Hippocampal formation (tissue), 2 donors: ENCODE measurements at places on chromosomes 4 and X.
A peak's percentile ranks its signal among the peaks of the same experiment; 100 is the strongest.

DNA sequence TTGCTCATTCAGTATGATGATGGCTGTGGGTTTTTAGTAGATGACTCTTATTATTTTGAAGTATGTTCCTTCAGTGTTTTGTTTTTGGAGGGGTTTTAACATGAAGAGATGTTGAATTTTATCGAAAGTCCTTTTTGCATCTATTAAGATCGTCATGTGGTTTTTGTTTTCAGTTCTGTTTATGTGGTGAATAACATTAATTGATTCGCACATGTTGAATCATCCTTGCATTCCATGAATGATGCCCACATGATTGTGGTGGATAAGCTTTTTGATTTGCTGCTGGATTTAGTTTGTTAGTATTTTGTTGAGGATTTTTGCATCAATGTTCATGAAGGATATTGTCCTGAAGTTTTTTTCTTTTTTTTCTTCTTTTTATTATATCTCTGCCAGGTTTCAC, 347.4 kb upstream of the EPHA5 start:
- DNase-seq: no peak

DNA sequence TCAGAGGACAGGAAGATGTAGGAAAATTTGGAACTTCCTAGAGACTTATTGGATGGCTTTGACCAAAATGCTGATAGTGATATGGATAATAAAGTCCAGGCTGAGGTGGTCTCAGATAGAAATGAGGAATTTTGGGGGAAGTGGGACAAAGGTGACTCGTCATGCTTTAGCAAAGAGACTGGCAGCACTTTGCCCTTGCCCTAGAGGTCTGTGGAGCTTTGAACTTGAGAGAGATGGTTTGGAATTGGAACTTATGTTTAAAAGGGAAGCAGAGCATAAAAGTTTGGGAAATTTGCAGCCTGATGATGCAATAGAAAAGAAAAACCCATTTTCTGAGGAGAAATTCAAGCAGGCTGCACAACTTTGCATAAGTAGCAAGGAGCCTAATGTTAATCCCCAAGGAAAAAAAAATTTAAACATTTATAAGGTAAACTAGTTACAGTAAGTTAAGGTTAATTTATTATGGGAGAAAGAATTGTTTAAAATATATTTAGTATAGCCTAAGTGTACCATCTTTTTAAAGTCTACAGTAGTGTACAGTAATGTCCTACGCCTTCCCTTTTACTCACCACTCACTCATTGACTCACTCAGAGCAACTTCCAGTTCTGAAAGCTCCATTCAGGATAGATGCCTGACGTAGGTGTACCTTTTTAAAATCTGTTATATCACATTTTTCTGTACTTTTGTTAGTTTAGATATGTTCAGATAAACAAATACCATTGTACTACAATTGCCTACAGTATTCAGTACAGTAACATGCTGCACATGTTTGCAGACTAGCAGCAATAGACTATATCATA, 101.2 kb downstream of the FAM13A start:
- no peak for DNase-seq

DNA sequence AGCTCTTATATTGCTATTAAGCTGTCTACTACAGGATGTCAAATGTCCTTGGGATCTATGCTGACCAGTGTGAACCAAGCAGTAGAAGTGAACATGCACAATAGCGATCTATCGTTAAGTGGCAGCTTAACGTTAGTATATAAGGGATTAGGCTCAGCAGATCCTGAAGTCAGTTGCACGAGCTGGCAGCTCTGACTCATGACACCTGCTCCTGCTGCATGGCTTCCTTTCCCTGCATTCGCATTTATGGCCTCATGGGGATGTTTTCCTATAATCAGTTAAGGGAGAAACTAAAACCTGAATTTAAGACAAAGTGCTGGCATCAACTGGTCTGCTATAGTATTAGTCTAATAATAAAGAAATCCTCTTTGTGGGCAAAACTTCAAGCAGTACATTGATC, 12.7 kb upstream of the MCUB start:
- DNase-seq: no peak

- no peak for DNase-seq
These were observed 164.7 kb upstream of the SLIT2 start for GRCh38 chr4:20086799-20087521.

- no peak for DNase-seq
These were observed 167.4 kb downstream of the COL4A6 start for GRCh38 chrX:108270739-108271396.

DNA sequence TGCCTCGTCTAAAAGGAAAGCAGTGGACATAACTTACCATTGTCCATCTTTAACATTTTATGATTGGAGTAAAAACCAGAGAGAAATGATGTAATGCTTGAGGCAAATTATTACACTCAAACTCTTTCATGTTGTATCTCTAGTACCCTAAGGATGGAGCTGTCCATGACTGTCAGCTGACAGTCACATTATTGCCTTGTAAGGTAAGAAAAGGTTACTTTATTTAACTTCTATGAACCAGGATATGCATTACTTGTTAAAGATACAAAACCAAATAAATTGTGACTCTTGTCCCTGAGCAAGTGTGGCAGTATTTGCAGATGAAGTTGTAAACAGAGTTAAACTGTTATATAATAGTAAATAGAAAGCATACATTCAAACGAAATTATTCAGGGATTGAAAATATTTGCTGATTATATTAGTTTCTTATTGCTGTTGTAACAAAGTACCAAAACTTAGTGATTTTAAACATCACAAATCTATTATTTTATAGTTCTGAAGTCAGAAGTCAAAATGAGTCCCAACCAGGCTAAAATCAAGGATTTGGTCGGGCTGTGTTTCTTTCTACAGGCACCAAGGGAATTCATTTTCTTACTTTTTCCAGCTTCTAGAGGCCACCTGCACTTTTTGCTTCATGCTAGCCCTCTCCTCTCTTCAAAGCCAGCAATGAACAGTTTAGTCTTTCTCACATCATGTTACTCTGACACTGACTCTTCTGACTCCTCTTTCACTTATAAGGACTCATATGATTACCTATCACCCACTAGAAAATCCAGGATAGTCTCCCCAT, 113.8 kb downstream of the CEP44 start:
- DNase-seq: no peak

DNA sequence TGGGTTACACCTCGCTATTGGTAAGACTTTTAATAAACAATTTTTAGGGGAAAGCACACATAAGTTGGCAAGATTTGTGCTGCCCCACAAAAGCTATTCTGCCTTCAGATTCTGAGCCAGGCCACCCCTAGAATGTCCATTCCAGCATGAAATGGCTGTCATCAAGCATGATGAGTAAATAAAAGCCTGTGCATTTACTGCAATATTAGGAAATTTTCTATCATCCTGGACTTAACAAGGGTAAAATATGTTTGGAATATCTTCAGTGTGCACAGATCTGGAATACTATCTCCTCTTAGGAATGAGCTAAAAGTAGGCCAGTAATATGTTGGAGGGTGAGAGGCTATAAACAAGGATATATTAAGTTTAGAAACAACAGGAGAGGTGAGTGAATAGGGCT, 510.9 kb downstream of the ANKRD50 start:
- DNase-seq: no peak

- DNase-seq: no peak
These were observed 304.1 kb upstream of the HAND2 start for GRCh38 chr4:173834151-173834550.

GRCh38 chr4:98540803-98541202, 117.6 kb downstream of the TSPAN5 start:
- DNase-seq: no peak

- no peak for DNase-seq
These were observed 74.6 kb upstream of the MID1IP1 start for GRCh38 chrX:38726612-38727011.

DNA sequence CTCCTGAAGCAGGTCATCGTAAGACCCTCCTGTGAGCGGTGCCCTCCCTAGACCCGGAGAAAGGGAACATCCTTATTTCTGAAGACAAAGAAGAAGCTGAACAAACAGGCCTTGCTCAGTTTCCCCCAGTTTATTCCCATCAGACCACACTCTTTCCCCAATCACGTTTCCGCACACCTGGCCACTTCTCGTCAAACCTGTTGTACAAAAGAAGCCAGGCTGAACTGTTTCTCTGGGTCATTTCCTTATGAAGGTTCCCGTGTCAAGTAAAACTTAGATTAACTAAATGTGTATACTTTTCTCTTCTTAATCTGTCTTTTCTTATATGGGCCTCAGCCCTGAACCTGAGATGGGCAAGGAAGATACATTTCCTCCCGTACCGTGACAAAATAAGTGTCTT, 111.6 kb upstream of the ENPP6 start:
- DNase-seq: no peak

- no peak for DNase-seq
These were observed 13.0 kb upstream of the CXCL2 start for GRCh38 chr4:74111990-74112389.

- no peak for DNase-seq
These were observed 32.4 kb upstream of the HMX1 start for GRCh38 chr4:8904041-8904501.

- DNase-seq: peak; percentile 74
These were observed at the start of gene RUFY3 for GRCh38 chr4:70721747-70722146. RUFY3 (plus strand) TSS chr4:70721964; CDS start chr4:70722574, 610 bp downstream.

DNA sequence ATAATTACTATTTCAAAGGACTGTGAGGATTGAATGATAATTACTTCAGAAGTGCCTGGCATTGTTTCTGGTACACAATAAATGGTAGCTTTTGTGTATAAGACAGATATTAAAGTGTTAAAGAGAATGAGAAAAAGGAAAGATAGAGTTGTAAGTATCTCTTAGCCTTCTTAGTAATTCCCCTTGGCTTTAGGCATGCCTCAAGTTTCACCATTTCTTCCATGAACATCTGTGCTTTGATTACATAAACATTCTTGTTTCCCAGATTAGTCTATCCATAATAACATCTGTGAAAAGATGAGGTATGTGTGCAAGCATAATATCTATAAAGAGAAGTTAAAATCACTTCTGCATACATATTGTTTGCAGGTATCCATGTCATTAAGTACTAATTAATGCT, 230.9 kb upstream of the TEX13A start:
- DNase-seq: no peak

DNA sequence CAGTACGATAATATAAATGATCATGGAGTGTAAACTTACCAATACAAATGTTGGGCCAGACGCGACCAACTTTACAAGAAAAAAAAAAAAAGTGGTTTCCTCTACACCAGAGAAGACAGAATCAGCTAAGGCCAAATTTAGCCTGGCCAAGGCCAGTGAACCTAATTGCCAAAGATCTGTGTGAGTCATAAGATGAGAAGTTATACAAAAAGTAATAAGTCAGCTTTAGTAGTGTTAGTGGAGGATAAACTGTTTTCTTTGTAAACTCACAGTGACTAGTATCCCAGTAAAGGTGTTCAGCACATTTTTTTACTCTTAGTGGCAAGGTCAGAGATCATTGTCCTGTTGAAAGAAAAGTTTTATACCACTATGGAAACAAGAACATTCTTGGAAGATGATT, 531.4 kb upstream of the TECRL start:
- DNase-seq: no peak

GRCh38 chr4:41597494-41597893, 59.5 kb downstream of the LIMCH1 start:
- DNase-seq: no peak

- DNase-seq: no peak
These were observed 476.8 kb downstream of the GABRG1 start for GRCh38 chr4:45646885-45647590.

DNA sequence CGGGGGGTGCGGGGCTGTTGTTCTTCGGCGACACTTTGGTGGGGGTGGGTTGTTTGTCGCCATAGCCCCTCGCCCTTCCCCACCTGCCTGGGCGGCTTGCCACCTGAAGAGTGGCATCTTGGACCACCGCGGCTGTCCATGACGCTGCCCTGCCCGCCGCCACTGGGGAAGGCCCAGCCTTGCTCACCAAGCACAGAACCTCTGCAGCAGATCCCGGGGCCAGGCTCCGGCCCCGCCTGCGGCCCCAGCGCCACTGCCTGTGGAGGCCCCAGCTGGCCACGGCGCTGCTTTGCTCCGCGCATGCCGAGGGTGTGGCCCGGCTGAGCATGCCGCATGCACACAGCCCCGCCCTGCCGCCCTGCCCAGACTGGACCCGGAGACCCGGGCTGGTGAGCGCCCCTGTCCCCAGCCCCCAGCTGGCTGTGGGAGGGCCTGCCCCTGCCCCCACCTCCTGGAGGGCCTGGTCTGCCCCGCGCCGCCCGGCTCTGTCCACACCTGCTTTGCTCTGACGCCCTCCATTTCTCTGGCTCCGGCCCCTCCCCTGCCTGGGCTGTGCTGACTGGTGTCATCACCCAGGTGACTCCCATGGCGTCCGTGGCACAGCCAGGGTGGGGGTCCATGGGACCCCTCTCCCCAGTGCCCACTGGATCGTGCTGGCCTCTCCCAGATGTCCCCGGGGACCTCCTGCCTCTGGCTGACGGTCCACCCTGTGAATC, 5.3 kb downstream of the NAT8L start:
- no peak for DNase-seq

GRCh38 chrX:151987108-151987507, 12.6 kb upstream of the GABRE start:
- no peak for DNase-seq

- no peak for DNase-seq
These were observed 24.2 kb upstream of the EPGN start for GRCh38 chr4:74284053-74284452.

DNA sequence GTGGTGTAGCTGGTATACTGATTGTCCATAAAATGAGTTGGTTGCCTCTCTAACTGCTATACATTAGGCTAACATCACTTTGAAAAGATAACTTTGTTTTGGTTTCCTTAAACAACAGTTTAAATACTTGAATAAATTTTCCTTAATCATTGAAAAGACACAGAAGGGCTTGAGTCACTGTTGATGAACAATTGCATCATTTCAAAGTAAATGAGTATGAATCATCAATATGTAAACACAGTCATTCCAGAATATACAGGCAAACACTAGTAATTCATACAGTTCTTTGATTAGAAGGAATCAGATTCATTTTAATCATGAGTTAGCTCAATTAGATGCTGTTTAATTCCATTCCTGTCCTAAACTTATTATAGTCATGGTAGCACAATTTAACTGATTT, 160.6 kb downstream of the AFF2 start:
- DNase-seq: no peak

GRCh38 chrX:145003443-145003842, 243.9 kb upstream of the SPANXN1 start:
- DNase-seq: no peak

DNA sequence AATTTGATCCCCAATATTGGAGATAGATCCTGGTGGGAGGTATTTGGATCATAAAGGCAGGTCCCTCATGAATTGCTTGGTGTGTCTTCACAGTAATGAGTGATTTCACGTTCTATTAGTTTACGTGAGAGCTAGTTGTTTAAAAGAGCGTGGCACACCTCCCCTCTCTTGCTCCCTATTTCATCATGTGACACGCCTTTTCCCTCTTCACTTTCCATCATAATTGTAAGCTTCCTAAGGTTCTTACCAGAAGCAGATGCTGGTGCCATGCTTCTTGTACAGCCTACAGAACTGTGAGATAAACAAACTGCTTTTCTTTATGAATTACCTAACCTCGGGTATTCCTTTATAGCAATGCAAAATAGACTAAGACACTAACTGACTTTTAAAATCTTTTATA, 34.0 kb upstream of the FMR1 start:
- DNase-seq: no peak

- DNase-seq: no peak
These were observed 115.2 kb downstream of the FAM53A start for GRCh38 chr4:1568855-1569460.
